ENCODE measurements at places on chromosomes 1 and 21. TPM values are rescaled to one million over a fixed set of nuclear protein-coding genes. Genes with fewer than 3 reads are reported as not detected.

DNA sequence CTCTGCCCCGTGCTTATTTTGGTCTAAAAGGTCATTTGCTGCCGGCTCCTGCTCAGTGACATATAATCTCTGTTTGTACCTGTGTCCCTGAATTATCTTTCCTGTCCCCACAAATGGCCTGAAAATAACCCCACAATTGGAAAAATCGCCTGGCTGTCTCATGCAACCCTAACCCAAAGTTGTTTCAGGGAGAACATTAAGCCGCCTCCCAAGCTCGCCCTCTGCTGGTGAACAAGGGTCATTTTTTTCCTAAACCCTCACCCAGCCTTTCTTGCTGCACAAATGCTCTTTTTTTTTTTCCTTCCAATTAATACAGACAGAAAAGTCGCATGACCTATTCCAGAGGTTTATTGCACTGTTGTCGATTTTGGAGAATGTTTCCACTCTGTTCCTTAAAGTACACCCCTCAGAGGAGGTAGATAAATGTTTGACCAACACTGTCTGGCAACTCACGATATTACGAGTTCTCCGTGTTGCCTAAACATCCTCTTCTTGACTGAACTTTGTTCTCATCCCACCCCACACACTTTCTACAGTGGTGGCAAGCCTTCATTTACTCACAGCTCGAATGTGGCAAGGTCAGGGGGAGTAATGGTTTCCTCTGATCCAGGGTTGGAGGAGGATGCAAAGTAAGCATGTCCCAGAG lies 148.7 kb downstream of the ZZZ3 start:
- DNase-seq = peak; percentile 73

- no peak for DNase-seq
Observed at GRCh38 chr1:98077691-98078090, 156.9 kb upstream of the DPYD start.

- no peak for DNase-seq
Observed at GRCh38 chr1:200311256-200311655, 98.6 kb downstream of the ZNF281 start.

GRCh38 chr1:40314721-40315238 lies 2.3 kb downstream of the COL9A2 start:
- no peak for DNase-seq

DNA sequence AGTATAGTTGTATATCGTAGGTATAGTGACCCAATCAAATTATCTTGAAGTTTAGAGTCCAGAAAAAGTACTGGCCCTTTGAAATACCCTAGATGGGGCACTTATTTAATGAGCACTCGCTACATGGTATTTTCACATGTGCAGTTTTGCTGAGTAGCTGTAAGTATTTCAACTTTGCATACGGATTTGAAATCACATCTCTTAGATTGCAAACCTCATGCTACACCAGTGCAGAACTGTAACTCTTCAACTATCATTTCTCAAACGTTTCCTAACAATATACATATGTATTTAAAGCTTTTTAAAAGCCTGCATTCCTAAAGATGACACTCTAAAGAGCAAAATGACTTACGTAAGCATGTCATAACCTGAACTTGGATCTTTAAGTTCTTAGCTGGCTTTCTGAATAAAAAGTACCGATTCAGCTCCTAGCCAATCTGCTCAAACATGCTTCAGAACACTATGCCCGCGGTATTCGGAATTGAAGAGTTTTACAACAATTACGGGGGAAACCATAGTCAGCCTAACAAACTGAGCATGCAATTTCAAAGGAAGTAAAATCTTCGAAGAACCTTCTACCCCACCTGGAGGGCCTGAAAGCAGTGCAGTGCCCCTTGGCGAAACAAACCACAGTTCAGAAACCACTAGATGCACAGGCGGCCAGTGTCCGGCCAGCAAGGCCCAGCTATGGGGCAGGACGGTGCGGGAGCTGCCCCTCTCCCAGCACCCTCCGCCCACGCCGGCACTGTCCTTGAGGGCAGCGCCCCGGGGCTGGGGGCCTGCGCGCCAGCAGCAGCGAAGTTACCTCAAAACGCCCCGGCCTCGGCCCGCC lies 863 bp downstream of the FH start:
- no peak for DNase-seq

GRCh38 chr21:42594616-42595282 lies 58.7 kb upstream of the PDE9A start:
- no peak for DNase-seq

DNA sequence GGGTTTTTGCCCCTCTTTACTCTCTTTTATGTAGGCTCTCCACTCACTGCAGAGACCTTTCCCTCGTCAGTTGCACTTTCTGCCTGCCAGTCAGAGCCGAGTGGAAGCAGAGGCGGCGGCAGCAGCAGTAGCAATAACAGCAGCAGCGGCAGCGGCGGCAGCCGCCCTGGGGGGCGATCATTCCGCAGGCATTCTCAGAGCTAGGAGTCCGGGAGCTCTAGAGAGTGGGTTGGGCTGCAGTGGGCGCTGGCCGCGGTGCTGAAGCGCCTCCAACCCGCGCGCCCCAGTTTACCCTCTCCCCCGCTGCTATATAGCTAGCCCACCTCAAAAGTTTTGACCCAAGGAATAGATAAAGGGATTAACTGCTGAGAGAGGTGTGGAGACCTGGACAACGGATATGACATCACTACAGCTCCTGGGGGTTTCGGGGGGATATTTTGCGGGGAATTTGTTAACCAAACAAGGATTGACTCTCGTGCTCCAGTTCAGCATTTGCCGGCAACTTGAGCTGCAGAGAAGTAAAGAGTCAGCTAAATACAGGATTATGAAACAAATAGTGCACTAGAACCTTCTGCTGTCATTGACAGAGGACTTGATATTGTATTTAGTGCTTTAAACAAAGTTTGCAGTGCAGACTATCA lies at the start of gene OLFM3:
Gene OLFM3 (minus strand): TSS at position 102 of the 641 bp plus-strand sequence.
- DNase-seq = no peak

GRCh38 chr1:196209265-196209664 lies 399.0 kb downstream of the KCNT2 start:
- no peak for DNase-seq

KPRP gene
- not detected for polyA plus RNA-seq

GRCh38 chr1:92995441-92996430 lies 34.5 kb upstream of the DIPK1A start:
- no peak for DNase-seq

DNA sequence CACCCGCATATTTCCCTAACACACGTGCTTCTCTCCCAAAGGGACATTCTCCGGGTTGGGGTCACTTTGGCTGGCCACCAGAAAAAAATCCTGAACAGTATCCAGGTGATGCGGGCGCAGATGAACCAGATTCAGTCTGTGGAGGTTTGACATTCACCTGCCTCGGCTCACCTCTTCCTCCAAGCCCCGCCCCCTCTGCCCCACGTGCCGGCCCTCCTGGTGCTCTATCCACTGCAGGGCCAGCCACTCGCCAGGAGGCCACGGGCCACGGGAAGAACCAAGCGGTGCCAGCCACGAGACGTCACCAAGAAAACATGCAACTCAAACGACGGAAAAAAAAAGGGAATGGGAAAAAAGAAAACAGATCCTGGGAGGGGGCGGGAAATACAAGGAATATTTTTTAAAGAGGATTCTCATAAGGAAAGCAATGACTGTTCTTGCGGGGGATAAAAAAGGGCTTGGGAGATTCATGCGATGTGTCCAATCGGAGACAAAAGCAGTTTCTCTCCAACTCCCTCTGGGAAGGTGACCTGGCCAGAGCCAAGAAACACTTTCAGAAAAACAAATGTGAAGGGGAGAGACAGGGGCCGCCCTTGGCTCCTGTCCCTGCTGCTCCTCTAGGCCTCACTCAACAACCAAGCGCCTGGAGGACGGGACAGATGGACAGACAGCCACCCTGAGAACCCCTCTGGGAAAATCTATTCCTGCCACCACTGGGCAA lies 59.1 kb downstream of the LACTBL1 start:
- DNase-seq = no peak

KCNJ10 gene
- polyA plus RNA-seq = not detected

DNA sequence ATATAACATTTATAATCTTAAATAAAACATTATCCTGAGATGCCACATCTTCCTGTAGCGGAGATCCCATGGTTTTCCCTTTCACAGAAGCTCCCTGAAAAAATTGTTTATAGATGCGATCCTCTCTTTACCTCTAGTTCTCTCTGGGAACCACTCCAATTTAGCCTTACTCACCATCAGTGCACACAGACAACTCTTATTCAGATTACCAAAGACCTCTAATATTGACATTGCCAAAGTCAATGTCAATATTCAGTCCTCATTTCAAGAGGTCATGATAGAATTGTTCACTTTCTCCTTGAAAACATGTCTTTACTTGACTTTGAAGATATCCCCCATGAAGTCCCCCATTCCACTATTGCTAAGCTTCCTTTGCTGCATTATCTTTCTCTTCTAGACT lies 248.8 kb downstream of the CTH start:
- no peak for DNase-seq
